ENCODE measurements at places on chromosomes 7 and 10.

GRCh38 chr7:134920026-134920753 is 66.1 kb upstream of the AGBL3 start:
- DNase-seq = no peak

- DNase-seq = no peak
Observed at GRCh38 chr7:122261442-122261841, 43.1 kb downstream of the FEZF1 start.

GRCh38 chr7:118311121-118311836 is 86.8 kb downstream of the ANKRD7 start:
- DNase-seq = peak; percentile 87

GRCh38 chr10:78745441-78745840 is 323.3 kb upstream of the ZMIZ1 start:
- DNase-seq = no peak

- DNase-seq = no peak
Observed at GRCh38 chr7:1990001-1990670, 242.6 kb downstream of the MAD1L1 start.

GRCh38 chr7:538764-539685 is 19.4 kb upstream of the PDGFA start:
- no peak for DNase-seq

Measured in Kasumi-1 (cell line).